ENCODE measurements at places on chromosomes 5 and 9. TPM values are rescaled to one million over a fixed set of nuclear protein-coding genes. Genes with fewer than 3 reads are reported as not detected.

Gene INVS
- 4.7 TPM for total RNA-seq

Gene AK8
- not detected for total RNA-seq

Gene TMEM232
- 2.2 TPM for total RNA-seq

Gene KIF4B
- 0.11 TPM for total RNA-seq

Gene TRIP13
- total RNA-seq, result 1.9 TPM

Gene YTHDC2
- 10.6 TPM for total RNA-seq

Gene LRRC70
- total RNA-seq, result 2.4 TPM

- no peak for DNase-seq
Observed at GRCh38 chr9:36665921-36666431, 93.3 kb downstream of the MELK start.

- DNase-seq, result no peak
Observed at GRCh38 chr9:18688581-18689565, 214.9 kb downstream of the ADAMTSL1 start.

DNA sequence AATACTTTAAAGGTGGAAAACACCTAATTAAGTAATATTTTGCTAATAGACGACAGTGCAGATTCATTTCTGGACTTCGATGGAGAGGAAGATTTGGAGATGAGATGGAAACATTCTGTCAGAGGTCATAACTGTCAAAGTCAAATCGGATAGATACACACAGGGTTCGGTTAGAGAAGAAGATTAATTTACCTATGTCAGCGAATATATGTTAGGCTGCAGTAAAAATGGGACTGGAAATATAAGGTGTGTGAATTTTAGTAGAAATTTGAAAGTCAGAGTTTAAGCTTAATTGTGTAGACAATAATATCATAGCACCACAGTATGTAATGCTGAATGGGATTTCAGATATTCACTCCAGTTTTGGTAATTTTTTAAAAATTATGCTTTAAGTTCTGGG lies 1020.3 kb upstream of the ACO1 start:
- no peak for DNase-seq

DNA sequence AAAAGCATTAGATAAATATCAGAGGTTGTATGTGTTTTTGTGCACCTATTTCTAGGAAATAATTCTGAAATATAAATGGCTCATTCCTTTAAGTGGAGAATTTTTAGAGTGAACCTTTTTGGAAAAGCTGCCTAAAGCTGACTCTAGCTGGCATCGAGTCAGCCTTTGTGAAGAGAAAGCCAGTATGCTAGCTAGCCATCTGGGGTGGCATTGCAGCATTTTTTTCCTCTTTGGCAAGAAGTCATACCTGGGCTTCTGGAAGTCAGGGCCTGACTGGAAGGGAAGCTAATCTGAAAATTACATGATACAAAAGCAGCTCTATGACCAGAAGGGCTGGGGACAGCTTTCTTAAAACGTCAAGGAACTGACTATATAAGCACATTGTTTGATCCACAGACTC lies 19.7 kb downstream of the ANP32B start:
- DNase-seq, result no peak

DNA sequence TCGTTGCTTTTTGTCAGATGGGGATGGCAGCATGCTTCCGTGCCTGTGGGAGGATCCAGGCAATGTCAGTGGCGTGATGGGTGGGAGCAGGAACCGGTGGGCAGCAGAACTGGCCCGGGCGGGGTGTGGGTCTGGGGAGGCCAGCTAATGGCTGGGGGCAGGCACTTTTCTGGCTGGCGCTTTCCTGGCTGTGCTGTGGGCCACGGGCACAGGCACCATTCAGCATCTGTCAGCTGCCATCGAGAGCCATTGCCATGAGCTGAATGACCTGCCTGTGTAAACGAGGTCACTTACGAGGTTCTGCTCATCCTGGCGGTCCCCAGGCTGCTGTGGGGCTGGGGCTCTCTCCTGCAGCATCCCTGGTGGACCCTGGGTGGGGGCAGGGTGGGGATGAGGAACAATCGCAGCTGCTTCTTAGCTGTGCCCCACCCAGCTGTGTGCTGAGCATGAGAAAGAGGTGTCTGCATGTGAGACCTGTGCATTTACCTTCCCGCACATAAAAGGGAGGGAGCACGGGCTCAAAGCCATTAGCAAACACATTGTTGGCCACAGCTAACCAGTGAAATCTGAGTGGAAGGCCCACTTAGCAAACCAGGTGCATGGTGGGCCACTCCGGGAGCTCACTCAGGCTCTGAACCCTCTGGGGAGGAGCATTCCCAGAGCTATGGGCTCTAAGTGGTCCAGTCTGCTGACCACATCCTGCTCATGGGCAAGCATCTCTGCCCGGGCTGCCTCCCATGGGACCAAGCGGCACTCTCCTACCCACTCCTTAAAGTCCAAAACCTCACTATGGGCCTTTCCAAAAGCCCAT lies 41.3 kb upstream of the OLFM1 start:
- DNase-seq, result no peak

DNA sequence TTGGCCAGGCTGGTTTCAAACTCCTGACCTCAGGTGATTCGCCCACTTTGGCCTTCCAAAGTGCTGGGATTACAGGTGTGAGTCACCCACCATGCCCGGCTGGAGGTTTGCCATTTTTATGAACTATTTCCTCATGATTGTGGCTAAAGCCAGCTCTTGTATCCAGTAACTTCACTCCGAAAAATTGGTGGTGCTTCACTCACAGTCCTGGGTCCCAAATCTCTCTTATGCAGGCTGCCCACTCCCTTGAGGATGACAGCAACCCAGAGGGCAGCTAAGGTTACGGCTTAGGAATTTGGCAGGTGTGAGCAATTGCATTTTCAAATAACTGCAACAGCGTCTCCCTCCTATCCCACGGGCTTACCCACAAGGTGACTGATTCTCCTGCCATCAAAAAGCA lies 23.4 kb upstream of the FUBP3 start:
- no peak for DNase-seq

- DNase-seq, result no peak
Observed at GRCh38 chr5:71751422-71751821, 32.3 kb downstream of the CARTPT start.

GRCh38 chr5:131791866-131792265 lies 5.0 kb downstream of the FNIP1 start:
- no peak for DNase-seq

DNA sequence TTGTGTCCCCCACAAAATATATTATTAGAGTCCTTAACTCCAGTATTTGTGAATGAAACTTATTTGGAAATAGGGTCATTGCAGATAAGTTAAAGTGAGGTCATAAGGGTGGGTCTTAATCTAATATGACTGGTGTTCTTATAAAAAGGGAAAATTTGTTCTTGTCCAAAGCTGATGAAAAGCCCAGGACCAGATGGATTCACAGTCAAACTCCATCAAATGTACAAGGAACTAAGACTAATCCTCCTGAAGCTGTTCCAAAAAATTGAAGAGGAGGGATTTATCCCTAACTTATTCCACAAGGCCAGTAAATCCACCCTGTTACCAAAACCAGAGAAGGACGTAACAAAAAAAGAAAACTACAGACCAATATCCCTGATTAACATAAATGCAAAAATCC lies 56.4 kb upstream of the SLIT3 start:
- DNase-seq, result no peak

DNA sequence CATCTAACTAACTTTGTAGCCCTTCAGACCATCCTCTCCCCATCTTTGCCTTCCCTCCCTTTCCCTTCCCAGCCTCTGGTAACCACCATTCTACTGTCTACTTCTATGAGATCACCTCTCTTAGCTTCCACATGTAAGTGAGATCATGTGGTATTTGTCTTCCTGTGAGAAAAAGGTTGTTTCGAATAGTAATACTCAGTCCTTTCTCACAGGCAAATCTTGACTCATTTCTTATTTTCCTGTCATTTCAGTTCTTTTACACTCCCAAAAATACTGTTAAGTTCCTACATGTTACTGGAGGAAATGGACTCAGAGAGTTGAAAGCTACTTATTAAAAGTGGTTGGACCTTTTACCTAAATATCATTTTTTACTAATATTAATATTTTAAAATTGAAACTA lies 82.1 kb downstream of the SLF1 start:
- DNase-seq, result no peak

DNA sequence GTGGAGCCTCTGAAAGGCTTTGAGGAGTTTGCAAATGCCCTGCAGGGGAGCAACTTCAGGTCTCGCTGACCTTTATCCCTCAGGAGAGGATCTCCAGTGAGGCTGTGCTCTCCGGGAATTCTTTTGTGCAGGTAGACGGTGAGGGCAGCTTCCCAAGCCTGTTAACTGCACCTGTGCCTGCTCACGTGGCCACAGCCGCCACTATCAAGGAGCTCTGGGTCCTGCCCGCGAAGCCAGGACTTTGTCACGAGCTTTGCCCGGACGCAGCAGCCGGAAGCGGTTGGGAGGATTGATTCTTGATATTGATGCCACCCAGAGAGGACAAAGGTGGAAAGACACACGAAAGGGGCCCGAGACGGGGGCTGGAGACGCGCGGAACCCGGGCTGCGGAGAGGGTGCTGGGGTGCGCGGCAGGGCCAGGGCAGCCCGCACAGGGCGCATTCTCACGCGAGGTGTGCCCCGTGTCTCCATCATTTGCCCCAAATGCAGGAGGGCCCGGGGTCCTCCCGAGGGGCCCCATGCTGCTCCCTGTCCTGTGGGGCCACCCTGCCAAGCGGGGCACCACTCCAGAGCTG lies 18.2 kb downstream of the SLC9A3 start:
- no peak for DNase-seq

GRCh38 chr9:78030553-78031443 lies 813 bp downstream of the GNAQ start:
- DNase-seq, result peak; percentile 50

DNA sequence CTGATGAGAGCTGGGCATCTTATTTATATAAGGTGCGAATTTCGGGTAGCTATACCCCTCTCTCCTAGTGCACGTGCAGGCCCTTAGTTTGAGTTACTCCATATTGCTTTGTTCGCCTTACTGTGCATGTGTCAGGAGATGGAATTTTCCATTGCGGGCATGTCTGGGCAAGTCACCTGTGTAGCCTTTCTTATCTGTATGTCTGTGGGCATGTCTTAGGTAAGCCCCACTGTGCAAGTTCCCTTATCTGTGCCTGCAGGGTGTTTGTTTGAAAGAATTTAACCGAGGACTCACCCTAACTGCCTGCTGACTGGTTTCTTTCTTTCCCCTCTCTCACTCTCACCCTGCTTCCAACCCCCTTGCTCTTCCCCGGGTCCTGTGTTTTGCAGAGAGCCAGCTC lies 140.7 kb upstream of the RANBP3L start:
- DNase-seq, result no peak

DNA sequence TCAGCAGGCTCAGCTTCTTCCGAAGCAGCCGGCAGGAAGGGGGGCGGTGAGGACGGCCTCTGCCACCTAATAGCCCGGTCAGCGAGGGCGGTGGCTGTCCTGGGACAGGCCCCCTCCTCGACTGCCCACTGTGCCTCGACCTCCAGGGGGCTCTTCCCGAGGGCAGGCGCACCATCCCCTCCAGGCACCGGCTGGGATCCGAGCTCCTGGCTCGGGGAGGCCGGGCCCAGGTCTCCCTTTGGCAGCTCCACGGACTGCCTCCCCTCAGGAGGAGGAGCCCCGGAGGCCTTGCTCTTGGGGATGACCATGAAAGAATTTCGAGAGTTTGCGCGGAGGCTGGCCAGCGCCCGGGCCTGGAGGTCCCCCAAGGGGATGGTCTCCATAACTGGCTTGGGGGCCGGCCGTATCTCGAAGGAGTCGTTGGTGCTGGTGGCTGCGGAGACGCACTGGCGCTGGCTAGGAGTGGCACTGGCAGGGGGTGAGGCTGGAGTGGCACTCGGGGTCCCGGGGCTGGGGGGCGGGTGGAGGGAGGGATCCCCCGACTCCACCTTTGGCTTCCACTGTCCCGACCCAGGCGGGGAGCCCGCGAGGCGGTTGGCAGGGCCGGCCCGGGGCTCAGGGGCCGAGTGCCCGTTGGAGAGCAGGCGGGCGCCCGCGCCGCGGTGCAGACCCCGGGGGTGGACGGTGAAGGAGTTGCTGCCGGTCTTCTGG lies 975 bp downstream of the TPRN start:
- DNase-seq, result no peak

GRCh38 chr9:20551236-20551635 lies 71.1 kb downstream of the MLLT3 start:
- no peak for DNase-seq

DNA sequence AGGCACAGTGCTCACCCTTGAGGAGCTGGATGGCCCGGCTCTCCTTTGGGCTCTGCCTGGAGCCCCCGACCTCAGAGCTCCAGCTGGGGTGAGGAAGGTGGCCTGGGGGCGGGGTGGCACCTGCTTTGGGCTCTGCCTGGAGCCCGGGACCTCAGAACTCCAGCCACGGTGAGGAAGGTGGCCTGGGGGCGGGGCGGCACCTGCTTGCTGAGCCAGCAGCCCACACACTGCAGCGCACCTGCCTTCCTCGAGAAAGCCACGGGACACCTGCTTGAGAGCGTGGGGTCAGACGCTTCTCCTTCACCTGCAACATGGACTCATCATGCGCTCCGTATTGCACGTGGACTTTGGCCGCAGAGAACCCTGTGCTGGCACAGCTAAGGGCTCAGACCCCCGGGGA lies 51.8 kb downstream of the IRX2 start:
- no peak for DNase-seq

- DNase-seq, result no peak
Observed at GRCh38 chr5:67334373-67334772, 137.8 kb upstream of the CD180 start.

DNA sequence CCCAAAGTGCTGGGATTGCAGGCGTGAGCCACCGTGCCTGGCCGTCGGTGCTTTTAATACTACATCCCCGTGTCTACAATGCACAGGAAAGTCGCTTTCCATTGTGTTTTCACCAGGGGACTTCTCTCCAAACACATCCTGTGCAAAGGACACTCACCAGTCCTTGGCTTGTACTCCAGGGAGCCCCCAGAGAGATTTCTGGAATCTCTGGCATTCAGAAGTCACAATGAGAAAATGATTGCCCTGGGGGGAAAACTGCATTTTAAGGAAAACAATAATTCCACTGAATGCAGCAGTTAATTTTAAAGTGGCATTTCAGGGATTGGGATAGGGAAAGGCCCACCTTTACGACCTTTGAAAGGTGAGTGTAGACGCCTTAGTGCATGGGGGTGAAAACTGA lies 112.0 kb downstream of the ADAMTS16 start:
- DNase-seq, result no peak

GRCh38 chr5:109929376-109929775 lies 239.6 kb downstream of the MAN2A1 start:
- no peak for DNase-seq

- DNase-seq, result no peak
Observed at GRCh38 chr5:80566711-80567259, 3.3 kb downstream of the ANKRD34B start.

- DNase-seq, result no peak
Observed at GRCh38 chr5:1075931-1076330, 35.9 kb downstream of the SLC12A7 start.

GRCh38 chr5:88690409-88691229 lies 192.4 kb downstream of the MEF2C start:
- DNase-seq, result peak; percentile 63

Measured in heart right ventricle (tissue), 16 donors.